ENCODE measurements at places on chromosomes 2 and 18.

DNA sequence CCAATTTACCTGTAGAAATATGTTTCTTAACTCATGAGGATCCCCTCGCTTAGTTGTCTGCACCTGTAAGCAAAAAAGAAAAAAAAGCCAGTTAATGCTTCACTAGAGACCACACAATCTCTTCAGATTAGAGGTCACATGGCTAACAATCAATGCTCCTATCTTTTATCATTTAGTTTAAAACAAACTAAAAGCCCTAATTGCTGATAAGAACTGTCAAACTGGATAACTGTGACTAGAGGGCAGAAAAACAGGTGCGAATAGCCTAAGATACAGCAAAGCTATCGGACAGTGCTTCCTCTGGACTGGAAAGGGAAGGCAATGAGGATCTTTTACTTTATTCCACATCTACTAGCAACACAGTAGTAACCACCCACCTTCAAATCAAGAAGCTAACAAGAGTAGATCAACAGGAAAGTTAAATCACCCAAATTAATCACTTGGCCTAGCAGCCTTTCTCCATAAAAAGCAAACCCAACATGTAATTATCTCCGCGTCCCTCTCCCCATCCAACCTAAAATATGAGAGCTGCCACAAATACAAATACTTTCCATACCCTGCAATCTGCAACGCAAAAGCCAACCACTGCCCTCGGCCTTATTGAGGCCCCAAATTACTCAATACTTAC, 734 bp downstream of the SLC25A12 start:
- DNase-seq: no peak

GRCh38 chr2:46363535-46364170, 66.4 kb downstream of the EPAS1 start:
- no peak for DNase-seq

GRCh38 chr2:125037135-125037653, 1012.1 kb downstream of the CNTNAP5 start:
- DNase-seq: no peak

- no peak for DNase-seq
Observed at GRCh38 chr18:24026457-24026856, 11.9 kb downstream of the TTC39C start.

- no peak for DNase-seq
Observed at GRCh38 chr2:179939259-179939658, 67.8 kb downstream of the CWC22 start.

- no peak for DNase-seq
Observed at GRCh38 chr18:52216666-52217065, 123.3 kb upstream of the DCC start.

- DNase-seq: no peak
Observed at GRCh38 chr2:132953771-132954170, 283.8 kb upstream of the LYPD1 start.

GRCh38 chr18:23438608-23439366, 14.3 kb upstream of the RIOK3 start:
- DNase-seq: no peak

- DNase-seq: no peak
Observed at GRCh38 chr2:80651435-80651834, 346.9 kb upstream of the LRRTM1 start.

DNA sequence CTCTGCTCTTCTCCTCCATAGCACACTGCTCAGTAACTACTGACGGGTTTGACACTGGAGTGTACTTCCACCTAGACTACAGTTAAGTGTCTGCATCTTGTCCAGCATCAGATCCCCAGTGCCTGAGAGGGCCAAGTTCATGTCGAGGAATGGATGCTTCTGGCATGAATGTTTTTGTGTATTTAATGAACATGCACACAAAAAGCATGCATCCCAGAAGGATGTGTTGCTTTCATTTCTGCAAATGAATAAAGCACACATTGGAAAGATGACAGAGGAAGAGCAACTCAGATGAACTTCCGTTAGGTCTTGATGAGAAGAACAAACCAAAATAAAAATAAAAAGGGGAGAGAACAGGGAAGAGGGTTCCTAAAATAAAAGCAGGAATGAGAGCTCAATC, 27.9 kb downstream of the C2orf49 start:
- DNase-seq: no peak

DNA sequence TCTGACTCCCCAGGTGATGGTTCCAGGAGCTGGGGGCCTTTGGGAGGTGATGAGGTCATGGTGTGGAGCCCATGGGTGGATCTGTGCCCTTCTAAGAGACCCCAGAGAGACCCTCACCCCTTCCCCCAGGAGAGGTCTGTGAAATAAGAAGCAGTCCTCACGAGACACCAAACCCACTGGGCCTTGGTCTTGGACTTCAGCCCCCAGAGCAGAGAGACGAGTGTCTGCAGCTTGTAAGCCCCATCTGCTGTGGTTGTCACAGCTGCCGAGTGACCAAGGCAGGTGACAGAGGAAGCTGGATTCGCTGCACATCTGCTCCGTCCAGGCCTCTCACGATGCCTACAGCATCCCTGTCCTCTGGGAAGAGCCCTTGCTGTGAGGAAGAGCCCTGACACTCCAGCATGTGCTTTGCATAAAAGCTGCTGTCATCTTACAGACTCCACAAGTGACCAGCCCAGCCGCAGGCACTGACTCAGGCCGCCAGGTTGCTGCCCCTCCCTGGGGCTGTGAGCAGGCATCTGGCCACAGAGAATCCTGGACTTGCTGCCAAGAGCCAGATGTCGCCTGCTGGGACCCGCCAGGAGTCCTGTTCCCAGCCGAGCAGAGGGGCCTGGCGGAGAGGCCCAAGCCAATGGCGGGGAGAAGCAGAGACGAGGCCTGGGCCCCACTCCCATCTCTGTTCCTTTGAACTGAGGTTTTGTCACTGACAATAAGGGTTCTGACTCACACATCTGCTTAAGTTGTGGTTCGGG, 150.8 kb downstream of the PXDN start:
- DNase-seq: peak; percentile 57

GRCh38 chr2:208253600-208254117, 1.2 kb downstream of the IDH1 start:
- no peak for DNase-seq

DNA sequence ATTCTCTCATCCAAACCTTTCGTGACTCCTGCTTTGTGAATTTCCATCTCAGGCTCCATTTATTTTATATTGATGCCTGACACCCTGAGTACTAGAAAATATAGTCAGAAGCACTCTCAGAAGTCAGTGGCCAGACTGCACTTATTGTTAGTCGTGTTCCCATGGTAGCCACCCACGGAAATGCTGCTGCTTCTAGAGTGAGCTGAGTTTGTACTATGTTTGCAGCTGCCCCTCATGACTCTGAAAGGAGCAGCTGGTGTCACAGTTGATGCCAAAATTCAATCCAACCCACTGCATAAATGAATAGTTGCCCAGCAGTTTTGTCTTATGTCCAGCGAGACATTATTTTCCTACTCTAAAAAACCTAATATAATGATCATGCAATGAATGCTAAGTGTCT, 265.2 kb upstream of the SPHKAP start:
- DNase-seq: no peak

DNA sequence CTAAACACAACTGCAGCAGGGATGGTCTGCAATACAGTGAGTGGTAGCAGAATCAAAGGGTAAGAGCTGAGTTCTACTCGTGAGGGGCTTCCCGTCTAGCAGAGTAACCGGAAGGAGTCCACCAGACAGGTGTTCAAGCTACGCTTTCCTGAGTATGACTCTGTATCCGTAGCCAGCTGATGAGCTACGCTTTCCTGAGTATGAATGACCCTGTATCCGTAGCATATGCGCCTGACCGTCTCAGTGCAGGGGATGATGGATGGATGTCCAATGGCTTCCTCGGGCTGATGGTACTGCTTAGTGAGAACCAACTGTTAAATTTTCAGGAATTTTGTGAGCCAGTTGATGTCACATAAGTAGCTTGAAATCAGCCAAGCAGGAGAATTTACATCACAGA, 244.1 kb upstream of the MYT1L start:
- DNase-seq: no peak

- DNase-seq: no peak
Observed at GRCh38 chr2:132680544-132680943, 10.5 kb upstream of the LYPD1 start.

DNA sequence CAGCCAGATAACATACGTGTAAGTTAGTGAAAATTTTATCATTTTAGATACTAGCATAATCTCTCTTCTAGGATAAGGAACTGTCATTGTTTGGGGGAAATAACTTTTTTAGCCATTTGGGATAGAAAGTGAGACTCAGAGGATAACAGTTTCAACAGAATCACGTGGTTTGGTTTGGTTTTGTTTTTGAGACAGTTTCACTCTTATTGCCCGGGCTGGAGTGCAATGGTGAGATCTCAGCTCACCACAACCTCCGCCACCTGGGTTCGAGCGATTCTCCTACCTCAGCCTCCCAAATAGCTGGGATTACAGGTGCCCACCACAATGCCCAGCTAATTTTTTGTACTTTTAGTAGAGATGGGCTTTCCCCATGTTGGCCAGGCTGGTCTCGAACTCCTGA, 323.2 kb upstream of the MEIS1 start:
- no peak for DNase-seq

- DNase-seq: no peak
Observed at GRCh38 chr2:24365051-24365450, 4.7 kb upstream of the ITSN2 start.

GRCh38 chr2:177625744-177626650, 233.4 kb downstream of the AGPS start:
- no peak for DNase-seq

DNA sequence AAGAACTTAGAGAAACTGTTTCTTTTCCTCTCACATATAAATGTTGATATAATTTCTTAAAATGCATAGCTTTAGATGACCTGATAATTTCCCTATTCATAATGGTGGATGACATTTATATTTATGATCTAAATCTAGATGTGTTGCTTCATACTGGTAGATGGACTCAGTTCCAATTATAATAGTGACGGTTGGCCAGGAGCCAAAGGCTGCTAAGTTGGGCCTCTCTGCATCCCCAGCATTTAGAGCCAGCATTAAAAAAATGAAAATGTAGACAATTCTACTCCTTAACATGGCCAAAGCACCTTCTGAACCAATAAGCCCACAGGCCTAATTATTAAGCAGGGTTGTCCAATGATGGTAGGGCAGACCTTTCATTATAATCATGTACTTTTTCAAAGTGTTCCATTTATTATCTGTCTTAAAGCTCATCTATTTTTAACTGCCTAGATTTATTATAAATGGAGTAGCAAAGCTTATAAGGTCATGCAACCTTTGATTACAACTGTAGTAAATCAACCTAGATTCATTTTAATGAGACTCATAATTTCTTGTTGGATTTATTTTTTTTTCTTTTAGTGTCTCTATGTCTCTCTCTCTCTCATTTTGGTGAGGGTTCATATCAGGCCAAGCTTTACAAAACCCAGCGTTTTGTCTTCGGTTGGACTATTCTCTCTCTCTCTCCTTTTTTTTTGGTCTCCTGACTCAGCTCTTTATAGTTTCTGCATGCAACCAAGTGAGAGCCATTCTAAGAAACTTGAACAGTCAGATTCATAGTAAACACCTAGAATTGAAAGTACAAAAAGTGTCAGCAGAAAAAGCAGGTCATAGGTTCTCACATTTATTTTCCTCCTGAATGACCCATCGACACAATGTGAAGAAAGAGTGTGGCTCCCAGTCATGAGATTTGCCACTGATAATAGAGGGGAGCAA, 2016.1 kb upstream of the PIK3C3 start:
- no peak for DNase-seq

- DNase-seq: peak; percentile 73
Observed at GRCh38 chr18:48942554-48943261, 8.1 kb downstream of the SMAD7 start.

GRCh38 chr2:210199186-210199765, 26.0 kb downstream of the ACADL start:
- DNase-seq: no peak

GRCh38 chr2:230942920-230943896, 18.2 kb upstream of the GPR55 start:
- no peak for DNase-seq

GRCh38 chr2:113123726-113124125, 3.7 kb upstream of the IL1RN start:
- no peak for DNase-seq

DNA sequence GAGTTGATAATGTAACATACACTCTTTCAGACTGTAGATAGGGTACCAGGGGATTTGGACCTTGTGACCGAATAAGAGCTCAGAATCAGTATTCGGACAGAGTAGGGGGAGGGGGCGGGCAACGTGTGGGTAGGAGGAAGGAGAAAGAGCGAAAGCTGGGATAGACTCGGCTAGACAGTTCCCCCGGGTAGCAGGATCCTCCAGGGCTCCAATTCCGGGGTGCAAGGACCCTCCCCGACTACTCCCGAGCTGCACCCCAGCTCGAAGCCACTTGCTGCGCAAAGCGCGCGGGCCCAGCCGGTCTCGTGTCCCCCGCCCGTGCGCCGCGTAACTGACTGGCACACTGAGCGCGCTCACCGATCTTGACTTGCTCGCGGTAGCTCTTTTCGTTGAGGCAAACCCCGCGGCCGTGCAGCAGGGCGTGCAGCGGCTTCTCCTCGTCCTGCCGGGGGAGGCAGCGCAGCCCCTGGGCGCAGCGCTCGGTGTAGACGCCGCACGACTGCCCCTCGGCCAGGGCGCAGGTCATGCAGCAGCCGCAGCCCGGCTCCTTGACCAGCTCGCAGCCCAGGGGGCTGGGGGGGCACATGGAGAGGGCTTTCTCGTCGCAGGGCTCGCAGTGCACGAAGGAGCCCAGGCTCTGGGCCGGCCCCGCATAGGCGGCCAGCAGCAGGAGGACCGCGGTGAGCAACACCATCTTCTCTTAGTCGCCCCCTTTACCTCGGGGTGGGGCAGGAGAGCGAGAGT, 1.1 kb downstream of the IGFBP5 start:
- DNase-seq: no peak

DNA sequence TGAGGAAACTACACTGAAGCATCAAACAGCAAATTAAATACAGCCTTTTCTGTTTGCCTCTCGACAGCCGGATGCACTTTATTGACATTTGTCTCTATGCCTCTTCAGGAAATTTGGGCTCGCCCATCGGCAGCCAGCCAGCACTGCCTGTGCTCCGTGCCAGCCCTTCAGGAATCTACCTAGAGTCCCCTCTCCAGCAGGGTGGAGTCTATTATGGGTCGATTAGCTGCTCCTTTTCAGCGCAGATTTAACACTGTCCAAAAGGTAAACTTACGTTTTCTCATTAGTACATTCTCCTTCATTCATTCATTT, 91.5 kb downstream of the MYCN start:
- DNase-seq: no peak

DNA sequence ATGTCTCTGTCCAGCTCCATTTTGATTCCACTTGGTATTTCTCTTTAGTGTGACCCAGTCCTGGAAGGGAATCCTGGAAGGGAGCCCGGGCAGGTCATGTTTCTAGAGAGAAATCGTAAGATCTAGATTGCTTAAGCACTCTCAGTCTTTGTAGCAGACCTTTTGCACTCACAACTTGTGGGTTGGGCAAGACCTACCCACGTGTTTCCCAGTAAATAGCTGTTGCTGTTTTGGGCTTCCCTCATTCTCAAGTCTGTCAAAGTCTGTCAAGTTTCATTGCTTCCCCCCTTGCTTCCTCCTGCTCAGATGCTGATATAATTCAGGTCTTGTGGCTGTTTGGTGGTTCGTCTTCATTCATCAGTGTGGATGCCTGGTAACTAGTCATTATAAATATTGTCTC, 17.4 kb upstream of the NEMP2 start:
- DNase-seq: no peak
